Endothelial cell of umbilical vein (primary cell): ENCODE measurements at places on chromosomes 2 and 18.

- no peak overlapping the region for H3K4me3 ChIP-seq
- no peaks in the 10 kb centered on the region for H3K36me3 ChIP-seq
- H3K27ac ChIP-seq = no peak overlapping the region
- H3K4me1 ChIP-seq = no peaks in the 10 kb centered on the region
- no peaks in the 10 kb centered on the region for H3K27me3 ChIP-seq
Measured at GRCh38 chr2:191701696-191702095, 23.8 kb downstream of the NABP1 start.

- H3K36me3 ChIP-seq = no peaks in the 10 kb centered on the region
- H3K27me3 ChIP-seq = no peaks in the 10 kb centered on the region
- no peak overlapping the region for H3K4me3 ChIP-seq
- no peak overlapping the region for H3K27ac ChIP-seq
- no peak for DNase-seq
Measured at GRCh38 chr2:144607891-144608521, 88.1 kb upstream of the ZEB2 start.

GRCh38 chr18:11661430-11661829 is 27.6 kb upstream of the GNAL start:
- no peaks in the 10 kb centered on the region for H3K27me3 ChIP-seq
- H3K4me1 ChIP-seq = no peaks in the 10 kb centered on the region
- H3K27ac ChIP-seq = no peak overlapping the region
- no peaks in the 10 kb centered on the region for H3K36me3 ChIP-seq
- no peak for DNase-seq

DNA sequence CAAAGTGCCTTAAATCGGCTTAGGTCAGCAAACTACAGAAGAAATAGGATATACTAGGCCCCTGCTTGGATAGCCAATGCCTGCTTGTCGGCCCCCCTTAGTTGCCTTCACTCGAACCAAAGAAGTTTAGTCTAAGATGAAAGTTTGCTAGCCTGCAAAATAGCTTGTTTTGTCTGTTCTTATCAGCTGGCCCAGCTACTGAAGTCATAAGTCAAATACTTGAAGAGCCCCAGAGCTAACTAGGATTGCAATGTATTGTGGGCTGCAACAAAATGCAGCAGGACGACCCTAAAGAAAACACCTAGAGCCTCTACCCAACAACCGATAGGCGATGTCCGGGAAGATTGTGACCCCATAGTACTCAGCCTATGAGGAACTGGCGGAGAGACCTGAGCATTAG is 183.5 kb upstream of the HS6ST1 start:
- no peaks in the 10 kb centered on the region for H3K36me3 ChIP-seq
- no peak overlapping the region for H3K27ac ChIP-seq
- DNase-seq = no peak
- no peaks in the 10 kb centered on the region for H3K4me1 ChIP-seq
- no peak overlapping the region for H3K4me3 ChIP-seq

DNA sequence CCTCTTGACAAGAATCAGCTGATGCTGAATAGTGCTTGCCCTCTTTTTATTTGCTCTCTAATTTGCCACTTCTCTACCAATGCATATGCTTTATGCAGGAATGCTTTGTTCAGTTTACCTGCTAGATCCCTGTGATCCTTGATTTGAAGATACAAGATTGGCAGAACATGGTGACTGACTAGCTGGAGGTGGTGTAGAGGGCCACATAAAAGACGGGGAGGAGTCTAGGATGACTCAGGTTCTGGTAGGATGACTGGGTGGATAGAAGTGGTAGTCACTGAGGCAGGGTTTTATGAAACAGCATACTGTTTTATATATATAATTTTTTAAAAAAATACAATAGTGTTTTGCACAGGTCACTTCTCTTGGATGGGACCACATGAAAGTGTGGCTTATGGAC is 6.3 kb upstream of the ADGRF3 start:
- H3K27me3 ChIP-seq = no peaks in the 10 kb centered on the region
- peaks cover 1% of the 10 kb centered on the region for H3K4me1 ChIP-seq
- no peak overlapping the region for H3K4me3 ChIP-seq
- DNase-seq = no peak
- H3K36me3 ChIP-seq = no peaks in the 10 kb centered on the region
- no peak overlapping the region for H3K27ac ChIP-seq

- no peak overlapping the region for H3K27ac ChIP-seq
- no peaks in the 10 kb centered on the region for H3K36me3 ChIP-seq
- H3K27me3 ChIP-seq = no peaks in the 10 kb centered on the region
- H3K4me1 ChIP-seq = no peaks in the 10 kb centered on the region
Measured at GRCh38 chr18:21689736-21690135, 14.8 kb downstream of the ABHD3 start.
